Erythroblast (primary cell): ENCODE measurements at places on chromosomes 13 and 19.

DNA sequence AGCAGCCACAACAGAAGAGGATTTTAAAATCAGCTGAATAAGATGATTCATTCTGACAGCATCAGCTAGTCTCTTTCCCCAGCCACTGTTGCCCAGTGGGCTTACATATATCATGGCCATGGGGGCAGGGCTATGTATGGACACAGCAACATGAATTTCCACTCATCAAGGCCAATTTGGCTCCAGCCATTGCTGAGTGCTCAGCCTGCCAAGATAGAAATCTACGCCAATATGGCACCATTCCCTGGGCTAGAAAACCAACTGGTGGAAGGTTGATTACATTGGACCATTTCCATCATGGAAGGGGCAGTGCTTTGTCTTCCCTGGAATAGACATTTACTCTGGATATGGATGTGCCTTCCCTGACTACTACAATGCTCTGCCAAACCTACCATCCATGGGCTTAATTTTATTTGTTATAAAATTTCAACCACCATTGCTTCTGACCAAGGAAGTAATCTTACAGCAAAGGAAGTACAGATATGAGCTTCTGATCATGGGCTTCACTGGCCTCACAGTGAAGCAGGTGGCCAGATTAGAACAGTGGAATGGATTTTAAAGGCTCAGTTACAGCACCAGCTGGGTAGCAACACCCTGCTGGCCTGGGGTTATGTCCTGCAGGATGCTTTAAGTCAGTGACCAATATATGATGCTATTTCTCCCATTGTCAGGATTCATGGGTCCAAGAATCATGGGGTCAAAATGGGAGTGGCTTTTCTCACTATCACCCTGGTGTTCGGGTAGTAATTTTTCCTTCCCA, 9.8 kb upstream of the ALOX5AP start:
- DNase-seq = no peak

DNA sequence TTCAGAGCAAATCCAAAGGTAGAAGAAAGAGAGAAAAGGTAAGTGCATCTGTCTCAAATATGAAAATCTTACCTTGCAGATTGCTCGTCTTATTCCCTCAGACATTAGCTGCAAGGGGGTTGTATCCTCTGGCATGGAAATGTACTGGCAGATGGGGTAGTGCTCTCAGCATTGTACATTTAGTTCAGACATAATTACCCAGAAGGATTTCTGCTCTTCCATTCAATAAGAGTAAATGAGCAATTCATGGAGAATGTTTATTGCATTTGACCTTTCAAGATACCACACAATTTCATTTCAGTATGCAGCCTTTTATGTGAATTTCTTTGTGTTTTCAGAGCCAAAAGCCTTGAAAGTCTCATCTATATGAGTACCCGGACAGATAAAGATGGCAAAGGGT, 63.8 kb downstream of the SCEL start:
- no peak for DNase-seq

DNA sequence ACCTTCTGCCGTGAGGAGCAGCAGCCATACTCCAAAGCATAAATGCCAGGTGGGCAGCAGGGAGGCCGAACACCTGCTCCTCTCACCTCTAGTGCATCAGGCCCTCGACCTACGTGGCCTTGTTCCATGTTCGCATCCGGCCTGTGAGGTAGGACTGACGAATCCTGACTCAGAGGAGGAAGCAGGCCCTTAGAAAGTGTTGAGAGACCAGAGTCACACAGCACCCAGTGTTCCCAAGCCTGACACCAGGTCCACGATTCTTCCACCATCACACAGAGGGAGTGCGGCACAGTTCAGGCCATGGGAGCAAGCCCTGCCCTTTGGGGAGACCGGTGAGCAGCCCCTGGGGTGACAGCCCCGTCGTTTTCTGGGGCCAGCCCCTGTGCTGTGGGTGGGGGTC, 14.7 kb downstream of the ATP12A start:
- no peak for DNase-seq

DNA sequence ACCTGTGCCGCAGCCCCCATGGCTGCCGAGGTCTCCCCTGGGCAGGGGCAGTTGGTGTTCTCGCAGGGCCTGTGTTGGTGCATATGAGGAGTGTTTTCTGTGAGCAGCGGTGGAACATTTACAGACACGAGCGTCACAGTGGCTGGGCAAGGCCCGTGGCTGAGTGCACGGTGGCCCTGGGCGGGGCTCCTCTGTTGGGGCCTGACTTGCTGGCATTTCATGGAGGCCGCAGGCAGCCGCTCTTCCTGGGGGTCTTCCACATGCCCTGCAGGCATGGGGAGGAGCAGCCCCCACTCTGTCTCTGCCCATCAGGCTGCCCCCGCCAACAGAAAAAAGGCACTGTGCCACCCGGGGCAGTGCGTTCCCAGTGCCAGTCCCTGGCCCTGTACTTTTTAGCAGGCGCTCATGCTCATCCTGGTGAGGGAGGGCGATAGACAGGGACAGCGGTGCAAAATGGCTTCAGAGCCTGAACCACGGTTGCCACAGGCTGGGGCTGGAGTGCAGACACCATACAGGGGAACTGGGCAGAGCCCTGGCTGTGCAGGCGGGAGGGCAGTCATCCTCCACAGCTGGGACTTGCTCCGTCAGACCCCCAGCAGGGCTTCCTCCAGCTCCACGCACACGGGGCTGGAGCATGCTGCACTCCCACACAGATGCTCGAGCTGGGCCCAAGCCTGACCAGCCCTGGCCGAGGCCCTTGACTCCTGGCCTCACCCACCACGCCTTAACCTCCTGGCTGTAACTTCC, 23.5 kb downstream of the TFDP1 start:
- no peak for DNase-seq

DNA sequence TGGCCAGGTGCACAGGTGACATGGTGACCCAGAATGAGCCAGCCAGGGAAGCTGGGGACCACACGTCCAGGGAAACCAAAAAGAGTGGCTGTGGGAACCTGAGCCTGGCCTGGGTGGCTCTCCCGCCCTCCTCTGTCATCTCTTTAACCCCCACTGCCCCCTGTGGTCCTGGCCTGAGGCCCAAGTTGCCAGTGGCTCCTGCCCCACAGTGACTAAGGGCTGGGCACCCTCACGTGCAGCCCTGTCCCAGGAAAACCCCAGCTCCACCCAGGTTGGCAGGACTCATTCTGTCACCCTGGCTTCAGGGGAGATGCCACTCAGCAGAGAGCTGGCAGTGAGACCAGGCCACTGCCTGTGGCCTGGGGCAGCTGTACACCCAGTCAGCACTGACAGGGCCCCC, 30.6 kb upstream of the ISYNA1 start:
- no peak for DNase-seq

DNA sequence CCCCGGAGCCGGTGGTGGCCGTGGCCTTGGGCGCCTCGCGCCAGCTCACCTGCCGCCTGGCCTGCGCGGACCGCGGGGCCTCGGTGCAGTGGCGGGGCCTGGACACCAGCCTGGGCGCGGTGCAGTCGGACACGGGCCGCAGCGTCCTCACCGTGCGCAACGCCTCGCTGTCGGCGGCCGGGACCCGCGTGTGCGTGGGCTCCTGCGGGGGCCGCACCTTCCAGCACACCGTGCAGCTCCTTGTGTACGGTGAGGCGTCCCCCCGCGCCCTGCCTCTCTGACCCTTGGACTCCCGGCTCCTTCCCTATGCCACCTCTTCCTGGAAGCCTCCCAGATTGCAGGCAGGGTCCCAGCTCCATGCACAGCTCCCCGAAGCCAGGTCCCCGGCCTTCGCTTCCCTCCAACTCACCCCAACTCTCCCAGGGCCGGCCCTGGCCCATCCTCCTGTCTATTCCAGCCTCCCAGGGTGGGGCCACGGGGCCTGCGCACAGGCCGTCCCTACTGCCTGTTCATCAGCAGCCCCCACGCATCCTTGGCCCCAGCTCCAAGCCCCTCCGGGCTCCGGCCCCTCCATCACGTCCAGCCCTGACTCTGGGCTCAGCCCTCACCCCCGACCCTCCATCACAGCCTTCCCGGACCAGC, 1.7 kb downstream of the MADCAM1 start:
- no peak for DNase-seq

- no peak for DNase-seq
These were observed 10.0 kb downstream of the DPF1 start for GRCh38 chr19:38213911-38214625.

- DNase-seq = peak; percentile 53
These were observed 11.4 kb downstream of the TPGS1 start for GRCh38 chr19:518598-519231.

- DNase-seq = peak; percentile 74
These were observed 34.9 kb upstream of the TPM4 start for GRCh38 chr19:16041299-16041990.

DNA sequence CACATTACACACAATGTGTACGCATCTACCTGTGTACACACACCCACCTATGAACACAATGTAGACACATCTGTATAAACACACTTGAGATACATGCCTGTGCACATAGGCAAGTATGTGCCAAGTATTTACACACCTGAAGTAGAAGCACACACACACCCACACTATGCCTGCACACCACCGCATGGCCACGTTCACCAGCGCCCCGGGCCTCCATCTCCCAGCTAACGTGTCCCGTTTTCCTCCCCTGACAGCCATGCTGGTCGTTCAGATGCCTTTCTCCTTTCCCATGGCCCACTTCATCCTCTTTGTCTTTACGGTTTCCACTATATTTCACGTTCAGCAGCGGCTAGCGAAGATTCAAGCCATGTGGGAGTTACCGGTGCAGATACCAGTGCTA, 6.9 kb downstream of the FUT2 start:
- DNase-seq = no peak
